NCI-H1930 (cell line): ENCODE measurements at places on chromosomes 5 and 9.
A peak's percentile ranks its signal among the peaks of the same experiment; 100 is the strongest.

GRCh38 chr5:5141625-5142525 lies 1.7 kb downstream of the ADAMTS16 start:
- DNase-seq = peak; percentile 67

GRCh38 chr5:25029004-25029403 lies 384.2 kb upstream of the CDH10 start:
- DNase-seq = no peak

DNA sequence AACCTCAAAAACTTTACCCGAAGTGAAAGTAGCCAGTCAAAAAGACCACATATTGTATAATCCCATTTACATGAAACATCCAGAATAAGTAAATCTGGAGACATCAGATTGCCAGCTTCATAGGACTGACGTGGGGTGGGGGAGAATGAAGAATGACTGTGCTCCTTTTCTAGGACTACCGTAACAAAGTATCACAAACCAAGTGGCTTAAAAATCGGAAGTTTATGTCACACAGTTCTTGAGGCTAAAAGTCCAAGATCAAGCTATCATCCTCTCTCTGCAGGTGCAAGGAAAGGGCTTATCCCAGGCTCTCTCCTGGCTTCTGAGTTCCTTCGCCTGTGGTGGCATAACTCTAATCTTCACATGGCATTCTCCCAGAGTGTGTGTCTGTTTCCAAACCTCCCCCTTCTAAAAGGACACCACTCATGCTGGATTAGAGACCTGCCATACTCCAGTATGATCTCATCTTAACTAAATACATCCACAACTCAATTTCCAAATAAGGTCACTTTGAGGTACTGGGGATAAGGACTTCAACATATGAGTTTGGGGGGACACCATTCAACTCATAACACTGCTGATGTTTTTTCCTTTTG lies 25.5 kb downstream of the ADAM19 start:
- no peak for DNase-seq

DNA sequence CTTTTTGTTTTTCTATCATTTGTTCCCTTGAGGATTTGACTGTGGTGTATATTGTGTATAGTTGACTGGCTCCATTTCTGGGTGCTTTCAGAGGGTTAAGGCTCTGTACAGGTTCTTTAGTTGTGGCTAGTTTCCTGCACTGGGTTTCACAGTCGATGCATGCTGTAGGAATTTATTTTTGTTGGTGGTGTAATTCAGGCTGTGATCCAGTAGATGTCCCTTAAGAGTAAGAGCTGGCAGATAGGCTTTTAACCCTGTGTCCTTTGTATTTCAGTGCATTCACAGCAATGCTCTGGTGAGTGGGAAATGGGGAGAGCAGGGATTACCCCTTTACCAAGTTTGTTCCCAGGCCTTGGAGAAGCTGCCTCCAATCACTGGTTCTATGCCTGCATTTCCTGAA lies 112.9 kb downstream of the SPATA31D1 start:
- DNase-seq = no peak

GRCh38 chr5:96717874-96718273 lies 55.7 kb downstream of the CAST start:
- DNase-seq = no peak

- DNase-seq = no peak
These were observed 1.6 kb upstream of the TGFBR1 start for GRCh38 chr9:99103054-99103895.

DNA sequence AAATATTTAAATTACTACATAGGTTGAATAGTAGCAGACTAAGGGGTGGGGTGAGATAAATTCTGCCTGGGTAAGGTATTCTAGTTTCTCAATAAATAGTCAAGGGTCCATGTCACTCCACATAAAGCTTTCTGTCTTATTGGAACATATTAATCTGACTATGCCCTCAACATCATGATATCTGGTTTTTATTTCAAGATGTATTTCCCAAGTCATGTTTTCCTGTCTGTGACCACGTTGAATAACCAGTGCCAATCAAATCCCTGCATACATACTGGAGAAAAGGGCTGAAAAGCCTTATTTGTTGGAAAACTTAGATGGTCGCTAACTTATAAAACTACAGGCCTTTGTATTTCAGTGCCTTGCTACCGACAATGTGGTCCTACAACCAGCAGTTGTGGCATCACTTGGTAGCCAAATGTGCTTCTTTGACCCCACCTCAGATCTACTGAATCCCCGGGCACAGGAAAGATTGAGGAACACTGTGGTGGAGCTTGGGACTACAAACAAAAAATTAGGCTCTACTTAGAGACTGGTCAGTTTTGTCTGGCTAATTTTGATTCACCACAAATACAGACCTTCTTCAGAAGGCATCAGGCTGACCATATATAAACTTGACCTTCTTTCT lies 39.4 kb downstream of the ALDH1A1 start:
- DNase-seq = no peak

DNA sequence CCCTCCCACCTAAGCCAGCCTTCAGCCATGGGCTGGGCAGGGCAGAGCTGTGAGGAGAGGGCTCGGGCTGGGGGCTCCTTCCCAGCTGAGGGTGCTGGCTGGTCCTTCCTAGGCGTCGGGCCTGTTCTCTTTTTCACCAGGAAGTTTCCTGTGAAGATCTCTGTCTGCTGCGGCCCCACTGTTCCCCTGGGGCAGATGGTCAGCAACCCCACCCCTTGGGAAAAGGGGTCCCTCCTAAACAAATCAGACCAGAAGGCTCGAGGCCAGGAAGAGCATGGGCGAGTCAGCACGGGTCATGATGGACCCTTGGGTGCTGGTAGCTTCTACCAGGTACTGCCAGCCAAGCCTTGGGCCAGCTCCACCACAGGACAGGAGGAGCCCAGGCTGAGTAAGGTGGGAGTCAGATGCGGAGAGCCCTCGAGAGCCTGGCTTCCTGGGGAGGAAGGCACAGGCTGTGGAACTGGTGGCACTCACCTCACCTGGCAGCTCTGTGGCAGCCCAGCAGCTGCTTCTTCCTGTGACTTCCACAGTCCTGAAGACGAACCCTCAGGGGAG lies 3.5 kb downstream of the CACNA1B start:
- DNase-seq = no peak

DNA sequence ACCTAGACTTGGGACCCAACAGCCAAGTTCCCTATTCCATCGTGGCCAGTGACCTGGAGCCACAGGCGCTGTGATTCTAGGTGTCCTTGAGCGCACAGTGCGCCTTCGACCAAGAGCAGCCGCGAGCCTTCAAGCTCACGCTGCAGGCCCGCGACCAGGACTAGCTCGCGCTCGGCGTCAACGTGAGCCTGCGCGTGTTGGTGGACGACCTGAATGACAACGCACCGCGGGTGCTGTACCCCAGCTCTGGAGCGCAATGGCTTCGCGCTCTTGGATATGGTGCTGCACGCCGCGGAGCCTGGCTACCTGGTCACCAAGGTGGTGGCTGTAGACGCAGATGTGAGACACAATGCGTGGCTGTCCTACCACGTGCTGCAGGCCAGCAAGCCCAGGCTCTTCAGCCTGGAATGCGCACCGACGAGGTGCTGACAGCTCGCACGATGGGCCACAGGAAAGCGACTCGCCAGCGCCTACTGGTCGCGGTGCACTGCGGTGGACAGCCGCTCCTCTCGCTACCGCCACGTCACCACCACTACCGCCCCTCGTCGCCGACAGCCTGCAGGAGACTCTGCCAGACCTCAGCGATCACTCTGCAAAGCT lies 11.4 kb downstream of the PCDHGA12 start:
- no peak for DNase-seq

DNA sequence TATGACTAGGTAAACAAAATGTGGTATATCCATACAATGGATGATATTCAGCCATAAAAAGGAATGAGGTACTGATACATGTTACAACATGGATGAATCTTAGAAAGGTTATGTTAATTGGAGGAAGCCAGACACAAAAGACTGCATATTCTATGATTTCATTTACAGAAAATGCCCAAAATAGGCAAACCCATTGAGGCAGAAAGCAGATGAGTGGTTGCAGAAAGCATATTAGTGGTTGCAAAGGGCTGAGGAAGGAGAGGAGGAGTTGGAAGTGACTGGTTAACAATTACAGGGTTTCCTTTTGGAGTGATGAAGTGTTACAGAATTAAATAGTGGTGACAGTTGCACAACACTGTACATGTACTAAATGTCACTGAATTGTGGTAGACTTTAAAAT lies 17.7 kb downstream of the PLGRKT start:
- no peak for DNase-seq

GRCh38 chr5:127969002-127969401 lies 114.6 kb upstream of the SLC12A2 start:
- DNase-seq = no peak

GRCh38 chr9:83919111-83919510 lies 2.1 kb downstream of the KIF27 start:
- no peak for DNase-seq

DNA sequence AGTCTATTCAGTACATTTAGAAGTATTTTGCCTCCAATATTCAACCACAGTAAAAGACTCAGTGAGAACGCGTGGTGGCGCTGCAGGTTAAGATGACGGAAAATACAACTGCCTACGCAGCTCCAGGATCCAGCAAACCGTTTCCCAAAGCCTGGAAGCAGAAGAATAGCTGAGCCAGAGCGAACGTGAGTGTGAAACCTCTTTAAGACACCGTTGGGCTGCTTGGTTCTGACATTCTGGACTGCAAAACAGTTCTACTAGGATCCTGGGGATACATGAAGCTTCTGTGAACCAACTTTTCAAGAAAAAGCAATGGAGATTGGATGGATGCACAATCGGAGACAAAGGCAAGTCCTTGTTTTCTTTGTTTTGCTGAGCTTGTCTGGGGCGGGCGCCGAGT lies at the start of gene PCDHB16:
Gene PCDHB16, plus strand, starts transcription at position 140 of the 400 bp plus-strand sequence. Its CDS starts 173 bp downstream, at position 313.
- no peak for DNase-seq

DNA sequence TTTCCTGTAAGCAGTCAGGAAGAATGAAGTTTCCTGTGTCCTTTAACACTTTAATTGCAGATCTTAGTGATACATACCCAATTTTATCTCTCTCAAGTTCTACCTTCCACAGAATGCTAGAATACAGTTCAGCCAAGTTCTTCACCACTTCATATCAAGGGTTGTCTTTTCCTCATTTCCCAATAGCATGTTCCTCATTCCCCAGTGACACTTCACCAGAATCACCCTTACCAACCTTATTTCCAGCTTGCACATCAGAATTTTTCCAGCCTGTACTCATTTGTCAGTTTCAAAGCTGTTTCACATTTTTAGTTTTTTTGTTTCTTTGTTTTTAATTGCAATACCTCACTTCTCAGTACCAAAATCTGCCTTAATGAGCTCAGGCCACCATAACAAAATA lies 126.1 kb downstream of the ESM1 start:
- no peak for DNase-seq

DNA sequence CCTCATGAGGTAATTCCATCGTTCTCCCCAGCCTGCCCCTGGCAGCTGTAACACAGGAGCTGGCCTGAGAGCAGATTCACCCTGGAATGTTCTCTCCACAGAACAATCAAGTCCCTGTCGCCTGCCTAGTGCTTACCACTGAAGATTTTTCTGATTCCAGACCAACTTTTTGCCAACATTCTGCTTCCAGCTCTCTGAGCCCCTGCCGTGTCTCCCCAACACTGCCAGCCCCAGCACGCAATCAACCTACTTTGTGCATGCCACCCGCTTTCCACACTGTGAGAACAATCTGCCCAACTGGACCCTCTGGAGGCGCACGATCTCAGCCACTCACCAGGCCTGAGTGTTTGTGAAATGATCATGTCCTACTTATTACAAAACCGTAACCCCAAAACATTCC lies 62.6 kb downstream of the PSMB7 start:
- no peak for DNase-seq

DNA sequence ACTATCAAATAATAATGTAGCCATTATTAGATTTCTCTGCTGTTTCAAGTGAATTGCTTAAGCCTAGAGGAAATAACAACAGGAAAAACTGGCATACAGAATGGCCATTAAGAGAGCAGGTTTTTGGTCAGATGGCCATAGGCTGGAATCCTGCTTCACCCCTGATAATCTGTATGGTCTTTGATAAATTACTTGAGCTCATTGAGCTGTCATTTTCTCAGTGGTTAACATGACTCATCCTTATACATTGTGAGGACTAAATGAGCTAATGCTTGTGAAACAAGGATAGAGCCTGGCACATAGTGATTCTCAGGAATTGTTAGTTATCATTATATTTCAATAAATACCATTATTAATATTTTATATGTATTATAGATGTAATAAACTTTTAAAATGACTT lies 516.5 kb downstream of the KIF4B start:
- no peak for DNase-seq

GRCh38 chr9:136122425-136123383 lies 4.0 kb upstream of the TMEM250 start:
- DNase-seq = peak; percentile 57

DNA sequence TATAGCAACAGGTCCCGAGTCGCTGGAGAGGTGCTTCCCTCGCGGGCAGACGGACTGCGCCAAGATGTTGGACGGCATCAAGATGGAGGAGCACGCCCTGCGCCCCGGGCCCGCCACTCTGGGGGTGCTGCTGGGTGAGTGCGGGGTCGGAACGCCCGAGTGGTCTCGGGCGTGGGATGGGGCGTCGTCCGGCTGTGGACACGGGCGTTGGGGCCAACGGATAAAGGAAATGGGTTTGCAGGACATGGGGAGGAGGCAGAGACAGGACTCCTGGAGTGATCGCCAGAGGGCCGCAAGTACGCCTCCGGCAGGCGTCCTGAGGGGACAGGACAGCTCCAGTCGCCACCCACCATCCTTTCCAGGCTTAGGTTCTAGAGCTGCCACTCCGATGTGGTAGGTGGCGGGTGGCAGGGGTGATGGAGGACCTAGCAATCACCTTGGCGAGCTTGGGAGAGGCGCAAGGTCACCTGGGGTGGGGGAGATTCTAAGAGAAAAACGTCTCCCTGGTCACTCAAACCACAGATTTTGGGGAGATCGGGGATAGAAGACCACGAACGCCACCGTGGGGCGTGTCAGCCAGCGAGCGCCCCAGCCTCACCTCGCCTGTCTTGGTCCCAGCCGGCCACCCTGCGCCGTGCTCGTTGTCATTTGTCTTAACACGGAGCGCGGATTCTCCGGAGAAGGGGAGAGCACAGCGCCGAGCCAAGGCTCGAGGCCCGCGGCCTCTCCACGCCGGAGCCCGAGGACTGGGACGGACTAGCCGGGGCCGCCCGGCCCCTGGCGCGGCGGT lies 922 bp downstream of the LMX1B start:
- DNase-seq = no peak

- no peak for DNase-seq
These were observed 61.2 kb downstream of the UBAP1 start for GRCh38 chr9:34240006-34240405.

DNA sequence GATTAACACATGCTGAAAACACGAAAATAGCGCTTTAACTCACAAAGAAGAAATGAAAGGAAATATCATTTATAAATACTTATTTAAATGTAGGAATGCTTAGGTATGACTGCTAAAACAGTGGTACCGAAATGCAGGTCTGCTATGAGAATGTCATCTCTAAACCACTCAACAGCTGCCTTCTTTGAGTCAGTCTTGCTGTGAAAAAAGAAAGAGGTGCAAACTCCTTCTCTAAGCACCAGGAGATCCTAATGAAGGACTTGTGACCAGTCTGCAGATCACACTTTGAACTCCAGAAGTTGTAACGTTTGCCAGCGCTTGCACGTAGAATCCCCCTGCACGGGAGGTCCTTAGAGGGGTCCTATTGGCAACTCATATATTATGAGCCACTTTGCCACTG lies 86.6 kb downstream of the TRIO start:
- DNase-seq = no peak
